BJ (cell line): ENCODE measurements at places on chromosomes 13 and 19. TPM values are rescaled to one million over a fixed set of nuclear protein-coding genes. Genes with fewer than 3 reads are reported as not detected.

The ZNF100 gene
- 0.99 and 2.2 TPM in 2 replicates for polyA plus RNA-seq

The CD79A gene
- polyA plus RNA-seq = 0.17 and 0.37 TPM in 2 replicates

DNA sequence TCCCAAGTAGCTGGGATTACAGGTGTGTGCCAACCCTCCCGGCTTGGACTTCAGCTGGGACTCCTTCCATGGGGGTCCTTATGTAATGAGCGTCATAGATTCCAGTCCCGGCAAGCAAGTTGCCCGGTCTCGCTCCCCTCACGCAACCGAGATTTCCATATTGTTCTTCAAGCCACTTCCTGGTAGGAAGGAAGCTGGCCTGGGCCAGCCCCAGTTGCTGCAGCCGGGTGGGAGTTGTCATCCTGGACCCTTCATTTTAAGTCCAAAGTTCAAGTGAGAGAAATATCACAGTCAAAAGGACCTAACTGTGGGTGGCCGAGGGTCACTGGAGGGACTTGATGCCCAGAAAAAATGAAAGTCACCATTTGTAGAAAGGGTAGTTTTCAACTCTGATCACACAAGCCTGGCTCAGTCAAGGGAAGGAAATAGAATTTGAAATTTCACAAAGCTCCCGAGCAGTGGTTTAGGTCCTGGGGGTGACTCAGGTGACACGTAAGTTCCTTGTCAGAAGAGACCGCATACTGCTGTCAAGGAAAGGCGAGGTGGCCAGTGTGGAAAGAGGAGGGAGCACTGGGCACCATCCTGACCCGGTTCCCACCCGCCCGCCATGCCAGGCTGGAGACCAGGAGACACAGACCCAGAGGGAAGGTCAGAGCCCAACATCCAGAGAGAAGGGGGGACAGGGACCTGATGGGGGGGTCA is 5.3 kb downstream of the FGF21 start:
- no peak for DNase-seq

GRCh38 chr19:13260883-13261653 is 110.9 kb downstream of the IER2 start:
- DNase-seq = peak; percentile 73

DNA sequence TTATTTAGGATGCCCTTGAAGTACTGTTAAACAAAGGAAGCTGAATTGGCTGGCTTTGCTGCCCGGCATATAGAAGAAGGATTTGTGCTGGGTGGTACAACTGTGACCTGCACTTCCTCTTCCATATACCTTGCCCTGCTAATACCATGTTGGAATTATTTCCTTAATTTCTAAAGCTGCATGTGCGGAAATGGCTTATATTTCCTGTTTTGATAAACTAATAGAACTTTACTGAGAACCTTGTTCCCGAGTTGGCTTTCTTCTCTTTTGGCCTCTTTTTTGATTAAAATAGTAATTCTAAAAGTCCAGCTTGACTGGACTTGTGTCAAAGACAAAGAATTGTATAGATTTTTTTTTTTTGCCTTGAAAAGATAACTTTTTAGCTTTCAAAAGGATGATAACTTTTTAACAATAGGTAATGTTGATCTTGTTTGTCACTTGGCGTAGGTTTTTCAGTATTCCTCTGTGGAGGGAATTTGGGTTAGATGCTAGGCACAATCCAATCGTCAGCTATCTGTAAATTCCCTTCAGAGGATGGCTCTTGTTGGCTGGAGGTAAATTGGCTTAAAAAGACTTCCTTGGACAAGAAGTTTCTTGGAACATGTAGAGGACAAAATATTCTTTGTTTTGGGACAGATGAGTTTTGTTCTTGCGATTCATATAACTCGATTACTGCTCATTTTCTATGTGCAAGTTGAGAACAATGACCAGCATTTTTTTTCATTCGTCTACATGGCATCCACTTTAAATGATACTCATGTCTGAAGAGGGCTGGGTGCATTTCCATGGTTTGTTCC is 41.4 kb downstream of the COL4A2 start:
- DNase-seq = no peak

- DNase-seq = no peak
Measured at GRCh38 chr19:45079063-45079910, at the start of gene GEMIN7. GEMIN7 (plus strand) TSS chr19:45079260; CDS start chr19:45090115, 10,855 bp downstream.
